ENCODE measurements at places on chromosomes 3 and 15. TPM values are rescaled to one million over a fixed set of nuclear protein-coding genes. Genes with fewer than 3 reads are reported as not detected.

The ATP8B4 gene
- 9.5 TPM for total RNA-seq

The PLA2G4D gene
- total RNA-seq: 0.04 TPM

The PLCL2 gene
- 14.2 TPM for total RNA-seq

The HES1 gene
- total RNA-seq: 132 TPM

GRCh38 chr3:192929146-192929545 is 11.5 kb upstream of the MB21D2 start:
- peaks cover 5% of the 10 kb centered on the region for H3K4me1 ChIP-seq
- DNase-seq: no peak
- H3K4me3 ChIP-seq: no peak overlapping the region
- peak overlapping the region; percentile 53 for H3K27ac ChIP-seq

- no peaks in the 10 kb centered on the region for H3K4me1 ChIP-seq
- no peaks in the 10 kb centered on the region for H3K36me3 ChIP-seq
- no peak overlapping the region for H3K27ac ChIP-seq
- no peaks in the 10 kb centered on the region for H3K27me3 ChIP-seq
- H3K4me3 ChIP-seq: no peak overlapping the region
- DNase-seq: no peak
These were observed 211.7 kb downstream of the GABRG3 start for GRCh38 chr15:27182561-27183110.

- H3K36me3 ChIP-seq: no peaks in the 10 kb centered on the region
- H3K4me3 ChIP-seq: no peak overlapping the region
- H3K4me1 ChIP-seq: no peaks in the 10 kb centered on the region
- peak overlapping the region; percentile 65 for H3K27ac ChIP-seq
- no peaks in the 10 kb centered on the region for H3K27me3 ChIP-seq
- peak; percentile 58 for DNase-seq
These were observed 99.2 kb upstream of the MLF1 start for GRCh38 chr3:158471639-158472294.

DNA sequence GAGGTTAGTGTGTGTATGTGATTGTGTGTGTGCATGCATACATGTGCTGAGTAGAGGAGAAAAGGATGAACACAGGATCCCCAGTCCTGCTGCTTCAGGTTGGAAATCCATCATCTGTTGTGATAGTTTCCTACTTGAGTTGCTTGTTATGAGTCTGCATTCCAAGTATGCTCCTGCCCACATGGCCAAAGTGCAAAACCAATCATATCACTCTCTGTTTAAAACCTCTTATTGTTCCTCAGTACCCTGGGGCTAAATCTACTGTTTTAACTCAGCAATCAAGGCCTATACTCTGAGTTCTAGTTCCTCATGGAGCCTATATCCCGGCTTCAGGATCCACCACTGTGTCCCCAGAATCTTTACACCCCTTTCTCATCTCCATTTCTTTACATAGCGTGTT is 139.9 kb upstream of the TLE3 start:
- H3K36me3 ChIP-seq: no peaks in the 10 kb centered on the region
- no peak overlapping the region for H3K27ac ChIP-seq

GRCh38 chr3:11045536-11045935 is 53.0 kb downstream of the SLC6A1 start:
- H3K4me1 ChIP-seq: no peaks in the 10 kb centered on the region
- no peaks in the 10 kb centered on the region for H3K36me3 ChIP-seq
- DNase-seq: no peak

DNA sequence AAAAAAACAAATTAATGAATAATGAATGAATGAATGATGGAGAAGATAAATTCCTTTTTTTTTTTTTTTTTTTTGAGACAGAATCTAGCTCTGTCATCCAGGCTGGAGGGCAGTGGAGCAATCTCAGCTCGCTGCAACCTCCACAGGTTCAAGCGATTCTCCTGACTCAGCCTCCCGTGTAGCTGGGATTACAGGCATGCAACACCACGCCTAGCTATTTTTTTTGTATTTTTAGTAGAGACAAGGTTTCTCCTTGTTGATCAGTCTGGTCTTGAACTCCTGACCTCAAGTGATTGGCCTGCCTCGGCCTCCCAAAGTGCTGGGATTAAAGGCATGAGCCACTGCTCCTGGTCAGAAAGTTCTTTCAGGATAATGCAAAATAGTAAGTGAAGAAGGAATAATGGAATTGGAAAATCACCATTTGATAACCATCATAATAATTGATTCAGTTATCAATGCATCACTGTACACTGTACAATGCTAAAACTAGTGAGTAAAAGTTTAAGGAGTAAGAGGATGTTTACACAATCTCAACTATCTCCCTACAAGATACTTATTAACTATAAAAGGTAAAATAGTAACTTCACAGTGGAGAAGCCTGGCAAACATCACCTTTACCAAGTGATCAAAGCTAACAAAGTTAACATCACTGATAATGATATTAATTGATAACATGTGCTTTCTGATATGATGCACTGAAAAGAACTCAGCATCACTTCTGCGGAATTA is 12.3 kb upstream of the INO80 start:
- DNase-seq: no peak
- H3K36me3 ChIP-seq: no peaks in the 10 kb centered on the region
- no peaks in the 10 kb centered on the region for H3K4me1 ChIP-seq
- H3K4me3 ChIP-seq: no peak overlapping the region

DNA sequence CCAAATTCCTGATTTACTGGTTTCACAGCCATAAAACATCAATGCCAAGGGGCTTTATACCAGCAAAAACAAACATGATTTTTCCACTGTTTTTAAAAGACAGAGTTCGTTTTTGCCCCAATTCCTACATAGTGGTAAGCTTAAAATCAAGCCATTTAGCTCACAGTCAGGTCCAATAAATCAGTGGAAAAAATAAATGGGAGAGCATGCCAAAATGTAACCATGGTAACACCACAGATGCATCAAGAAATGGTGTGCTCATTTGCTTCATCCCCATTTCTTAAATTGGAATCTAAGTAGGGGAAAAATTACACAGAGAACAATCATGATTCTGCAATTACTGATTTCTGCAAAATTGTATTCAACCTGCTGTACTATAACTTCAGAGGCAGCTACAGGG is 418.8 kb downstream of the MAGI1 start:
- no peak overlapping the region for H3K4me3 ChIP-seq
- H3K36me3 ChIP-seq: no peaks in the 10 kb centered on the region
- peaks cover 8% of the 10 kb centered on the region for H3K4me1 ChIP-seq
- no peak for DNase-seq
- H3K27ac ChIP-seq: peak overlapping the region; percentile 24
